ENCODE measurements at places on chromosomes 12 and 14. TPM values are rescaled to one million over a fixed set of nuclear protein-coding genes. Genes with fewer than 3 reads are reported as not detected.

GRCh38 chr14:26606729-26607312 is 9.0 kb upstream of the NOVA1 start:
- DNase-seq: no peak
- no peaks in the 10 kb centered on the region for H3K4me1 ChIP-seq
- no peak overlapping the region for H3K27ac ChIP-seq
- no peak overlapping the region for H3K4me3 ChIP-seq
- no peaks in the 10 kb centered on the region for H3K36me3 ChIP-seq
- H3K27me3 ChIP-seq: no peaks in the 10 kb centered on the region

DNA sequence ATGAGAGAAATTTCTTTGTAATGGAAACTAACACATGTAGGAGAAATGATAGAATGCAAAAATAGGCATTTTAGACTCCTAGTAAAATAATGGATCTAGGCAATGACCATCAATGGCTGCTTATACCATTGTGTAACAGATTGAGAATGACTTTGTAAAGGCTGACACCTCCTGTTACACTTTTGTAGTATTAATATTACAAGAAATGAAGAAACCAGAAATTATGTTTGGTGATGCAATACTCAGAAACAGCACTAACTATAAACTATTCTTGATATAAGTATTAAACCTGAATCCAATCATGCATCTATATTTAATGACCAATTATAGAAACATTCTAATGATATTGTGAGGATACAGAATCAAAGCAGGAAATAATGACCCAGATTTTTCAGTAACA is 108.5 kb upstream of the CNTN1 start:
- H3K4me1 ChIP-seq: no peaks in the 10 kb centered on the region
- no peak for DNase-seq
- H3K27ac ChIP-seq: no peak overlapping the region

MYF6 gene
- not detected for total RNA-seq

GRCh38 chr12:42291680-42292079 is 34.2 kb downstream of the ZCRB1 start:
- no peak overlapping the region for H3K4me3 ChIP-seq
- H3K4me1 ChIP-seq: no peaks in the 10 kb centered on the region
- no peaks in the 10 kb centered on the region for H3K36me3 ChIP-seq

DNA sequence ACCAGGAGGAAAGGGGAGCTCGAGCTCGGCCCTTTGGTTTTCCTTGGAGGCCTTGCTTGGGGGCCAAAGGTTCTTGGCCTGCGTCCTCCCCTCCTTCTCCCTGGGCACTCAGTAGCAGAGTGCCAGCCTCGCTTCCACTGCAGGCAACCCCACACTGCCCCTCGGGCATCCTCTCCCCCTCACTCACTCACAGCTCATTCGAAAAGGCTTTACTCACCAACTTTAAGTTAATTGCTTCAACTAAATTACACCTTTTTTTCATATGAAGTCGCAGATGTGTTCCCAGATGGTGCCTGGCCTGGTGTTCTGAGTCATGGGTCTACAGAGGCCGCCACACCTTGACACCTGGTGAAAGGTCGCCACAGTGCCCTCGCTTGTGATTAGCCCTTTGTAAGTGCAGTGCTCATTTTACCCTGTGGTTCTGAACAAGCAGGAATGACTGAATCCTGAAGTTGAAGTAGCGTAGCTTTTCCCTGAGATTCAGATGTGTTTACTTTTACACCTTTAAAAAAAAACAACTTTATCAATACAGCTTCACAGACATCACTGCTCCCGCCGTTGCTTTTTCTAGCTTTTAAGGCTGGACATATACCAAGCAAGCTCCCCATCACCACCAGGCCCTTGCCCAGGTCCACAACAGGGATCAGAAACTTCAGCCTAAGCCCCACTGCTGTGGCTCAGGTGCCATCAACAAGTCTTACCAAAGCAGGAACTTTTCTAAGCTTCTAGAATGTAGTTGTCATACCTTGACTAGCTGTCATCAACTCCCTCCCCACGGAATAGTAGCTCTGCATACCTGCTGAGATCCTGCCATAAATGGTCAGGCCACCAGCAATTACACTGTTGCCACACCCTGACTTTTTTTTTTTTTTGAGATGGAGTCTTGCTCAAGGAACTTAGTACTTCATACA is 20.3 kb upstream of the ADIPOR2 start:
- H3K27ac ChIP-seq: no peak overlapping the region
- H3K4me1 ChIP-seq: peaks cover 44% of the 10 kb centered on the region

DNA sequence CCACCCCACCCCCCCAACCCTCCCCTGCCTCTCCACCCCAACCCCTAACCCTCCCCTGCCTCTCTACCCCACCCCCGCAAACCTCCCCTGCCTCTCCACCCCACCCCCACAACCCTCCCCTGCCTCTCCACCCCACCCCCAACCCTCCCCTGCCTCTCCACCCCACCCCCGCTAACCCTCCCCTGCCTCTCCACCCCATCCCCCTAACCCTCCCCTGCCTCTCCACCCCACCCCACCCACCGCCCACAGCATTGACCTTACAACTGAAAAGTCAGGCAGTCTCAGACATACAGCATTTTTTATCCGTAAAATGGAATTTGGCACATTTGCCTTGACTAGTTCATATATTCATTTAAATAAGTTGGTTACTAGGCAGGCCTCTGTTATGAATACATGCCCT is 38.6 kb upstream of the ACTN1 start:
- peaks cover 2% of the 10 kb centered on the region for H3K27me3 ChIP-seq
- H3K4me3 ChIP-seq: no peak overlapping the region
- DNase-seq: no peak
- H3K4me1 ChIP-seq: no peaks in the 10 kb centered on the region
- H3K27ac ChIP-seq: no peak overlapping the region

GRCh38 chr14:31990183-31990857 is 86.8 kb upstream of the ARHGAP5 start:
- H3K27me3 ChIP-seq: no peaks in the 10 kb centered on the region
- no peak overlapping the region for H3K4me3 ChIP-seq
- no peak for DNase-seq
- H3K36me3 ChIP-seq: no peaks in the 10 kb centered on the region
- no peaks in the 10 kb centered on the region for H3K4me1 ChIP-seq

SLCO1A2 gene
- not detected for total RNA-seq

GRCh38 chr12:29547151-29547632 is 49.7 kb upstream of the OVCH1 start:
- H3K27ac ChIP-seq: no peak overlapping the region
- no peak for DNase-seq
- H3K4me1 ChIP-seq: no peaks in the 10 kb centered on the region
- H3K4me3 ChIP-seq: no peak overlapping the region
- H3K27me3 ChIP-seq: peaks cover 4% of the 10 kb centered on the region

- peaks cover 25% of the 10 kb centered on the region for H3K36me3 ChIP-seq
- H3K27ac ChIP-seq: peak overlapping the region; percentile 76
- no peaks in the 10 kb centered on the region for H3K27me3 ChIP-seq
- no peak for DNase-seq
- peaks cover 32% of the 10 kb centered on the region for H3K4me1 ChIP-seq
Measured at GRCh38 chr12:132141976-132142678, 2.0 kb downstream of the DDX51 start.

DNA sequence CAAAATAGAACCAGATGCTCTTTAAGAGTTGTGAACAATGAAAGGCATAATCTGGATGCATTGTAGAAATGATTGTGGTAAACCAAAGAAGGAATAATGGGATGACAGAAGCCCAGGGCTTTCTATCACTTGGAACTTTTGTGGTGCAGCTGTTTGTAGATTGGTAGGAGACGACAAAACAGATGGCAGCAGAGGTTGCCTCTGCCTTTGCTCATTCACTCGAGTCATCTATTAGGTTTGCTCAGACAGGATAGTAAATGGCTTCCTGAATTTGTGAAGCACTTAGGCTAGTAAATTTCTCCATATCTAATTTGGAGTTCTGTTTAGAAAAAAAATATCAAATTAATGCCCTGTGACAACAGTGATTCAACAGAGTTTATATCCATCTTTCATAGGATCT is 78.4 kb downstream of the FGD4 start:
- H3K36me3 ChIP-seq: no peaks in the 10 kb centered on the region
- DNase-seq: no peak
- H3K27me3 ChIP-seq: peaks cover 10% of the 10 kb centered on the region
- no peak overlapping the region for H3K4me3 ChIP-seq
- H3K4me1 ChIP-seq: peaks cover 8% of the 10 kb centered on the region

GRCh38 chr12:63940310-63941005 is 96.0 kb downstream of the SRGAP1 start:
- no peaks in the 10 kb centered on the region for H3K36me3 ChIP-seq
- H3K4me3 ChIP-seq: no peak overlapping the region
- no peak overlapping the region for H3K27ac ChIP-seq
- no peak for DNase-seq
- H3K27me3 ChIP-seq: peaks cover 3% of the 10 kb centered on the region
- H3K4me1 ChIP-seq: no peaks in the 10 kb centered on the region

GRCh38 chr12:93860668-93861373 is 183.6 kb downstream of the CRADD start:
- H3K27me3 ChIP-seq: peaks cover 5% of the 10 kb centered on the region
- H3K36me3 ChIP-seq: peaks cover 11% of the 10 kb centered on the region
- DNase-seq: no peak

DNA sequence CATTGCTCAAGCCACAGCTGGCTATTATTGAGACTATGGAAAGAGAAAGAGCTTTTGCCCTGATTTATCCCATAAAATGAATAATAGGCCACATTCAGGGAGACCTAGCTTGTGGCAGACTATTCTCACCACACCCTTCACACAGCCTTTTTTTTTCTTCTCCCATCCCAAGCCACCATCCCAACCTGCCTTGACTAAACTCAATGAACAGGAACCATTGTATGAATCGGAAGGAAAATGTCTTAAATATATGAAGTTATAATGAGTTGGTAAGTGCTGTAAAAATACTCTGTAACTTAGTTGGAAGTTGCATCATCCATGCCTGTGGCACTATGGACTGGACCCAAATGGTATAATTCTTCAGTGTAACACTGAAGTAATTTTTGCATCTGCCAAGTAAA is 338.4 kb downstream of the RAD51B start:
- no peak for DNase-seq
- H3K27ac ChIP-seq: no peak overlapping the region

- no peaks in the 10 kb centered on the region for H3K27me3 ChIP-seq
- H3K27ac ChIP-seq: no peak overlapping the region
- DNase-seq: no peak
- no peak overlapping the region for H3K4me3 ChIP-seq
- no peaks in the 10 kb centered on the region for H3K4me1 ChIP-seq
Measured at GRCh38 chr14:75098682-75099081, 28.2 kb downstream of the NEK9 start.

GRCh38 chr14:31894351-31894750 is 182.8 kb upstream of the ARHGAP5 start:
- no peak overlapping the region for H3K27ac ChIP-seq
- peaks cover 4% of the 10 kb centered on the region for H3K27me3 ChIP-seq
- no peaks in the 10 kb centered on the region for H3K36me3 ChIP-seq
- no peak overlapping the region for H3K4me3 ChIP-seq

GRCh38 chr14:101134851-101135433 is 231.4 kb upstream of the RTL1 start:
- H3K4me3 ChIP-seq: no peak overlapping the region
- H3K4me1 ChIP-seq: peaks cover 13% of the 10 kb centered on the region
- no peaks in the 10 kb centered on the region for H3K36me3 ChIP-seq
- DNase-seq: peak; percentile 13

PAX9 gene
- total RNA-seq: not detected

- no peak for DNase-seq
- H3K27me3 ChIP-seq: no peaks in the 10 kb centered on the region
- H3K27ac ChIP-seq: no peak overlapping the region
- no peak overlapping the region for H3K4me3 ChIP-seq
Measured at GRCh38 chr14:53285821-53286220, 132.7 kb upstream of the DDHD1 start.

DNA sequence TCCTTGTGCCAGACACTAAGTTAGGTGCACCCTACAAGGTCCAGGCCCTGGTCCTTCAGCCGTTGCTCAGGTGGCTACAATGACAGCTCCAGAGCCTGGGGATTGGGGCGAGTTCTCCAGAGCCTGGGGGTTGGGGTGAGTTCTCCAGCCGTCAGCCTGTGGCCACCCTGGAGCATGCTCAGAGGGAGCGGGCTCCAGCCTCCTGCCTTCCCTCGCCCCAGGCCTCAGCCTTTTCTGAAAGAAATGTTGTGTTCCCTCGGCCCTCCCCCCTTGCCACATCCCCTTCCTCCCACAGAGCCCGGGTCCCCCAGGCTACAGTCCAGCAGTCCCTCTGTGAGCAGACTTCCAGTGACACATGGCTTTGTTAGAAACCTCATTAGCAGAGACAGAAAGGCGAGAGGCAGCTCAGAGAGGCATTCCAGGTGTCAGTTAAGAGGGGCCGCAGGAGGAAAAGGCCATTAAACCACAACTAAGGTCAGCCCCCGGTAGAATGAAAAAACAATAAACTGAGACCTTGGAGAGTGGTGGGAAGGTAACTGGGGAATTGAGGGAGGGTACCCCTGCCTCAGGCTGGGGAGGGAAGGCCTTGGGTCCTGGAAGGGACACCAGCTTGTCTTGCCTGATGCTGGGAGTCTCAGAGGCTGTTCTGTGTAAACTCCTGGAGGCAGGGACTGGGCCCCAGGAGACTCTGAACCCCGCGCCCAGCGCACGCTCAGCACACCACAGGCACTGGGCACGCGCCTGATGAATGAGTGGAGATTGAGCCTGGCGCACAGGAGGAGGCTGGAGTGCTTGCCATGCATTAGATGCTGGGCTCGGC is 23.1 kb upstream of the COL2A1 start:
- no peak overlapping the region for H3K27ac ChIP-seq
- H3K27me3 ChIP-seq: peaks cover 21% of the 10 kb centered on the region
- H3K4me3 ChIP-seq: no peak overlapping the region
- no peak for DNase-seq
- H3K36me3 ChIP-seq: no peaks in the 10 kb centered on the region
- peaks cover 19% of the 10 kb centered on the region for H3K4me1 ChIP-seq

DNA sequence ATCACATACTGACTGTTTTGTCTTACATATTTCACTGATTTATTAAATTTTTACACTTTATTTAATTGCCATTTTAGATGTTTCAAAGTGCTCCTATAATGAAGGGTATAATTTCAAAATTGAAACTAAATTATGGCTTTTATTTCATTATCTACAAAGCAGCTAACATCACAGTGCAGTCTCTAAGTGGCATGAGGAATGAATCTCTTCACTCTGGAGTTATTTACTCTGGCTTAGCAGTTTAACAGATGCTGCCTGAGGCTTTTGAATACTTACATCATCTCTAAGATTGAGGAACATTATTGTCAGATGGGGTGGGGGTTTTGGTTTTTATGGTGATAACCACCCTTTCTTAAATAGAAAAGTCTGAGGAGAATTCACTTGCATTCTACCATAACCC is 386.4 kb downstream of the TRHDE start:
- no peaks in the 10 kb centered on the region for H3K36me3 ChIP-seq
- no peak for DNase-seq
- H3K27me3 ChIP-seq: no peaks in the 10 kb centered on the region
- no peak overlapping the region for H3K27ac ChIP-seq
- H3K4me1 ChIP-seq: no peaks in the 10 kb centered on the region

- no peaks in the 10 kb centered on the region for H3K4me1 ChIP-seq
- no peak overlapping the region for H3K27ac ChIP-seq
- H3K4me3 ChIP-seq: no peak overlapping the region
- no peaks in the 10 kb centered on the region for H3K27me3 ChIP-seq
- no peaks in the 10 kb centered on the region for H3K36me3 ChIP-seq
- DNase-seq: no peak
Measured at GRCh38 chr12:131466306-131466705, 244.6 kb upstream of the SFSWAP start.

- H3K4me3 ChIP-seq: no peak overlapping the region
- H3K27ac ChIP-seq: peak overlapping the region; percentile 39
- no peak for DNase-seq
- no peaks in the 10 kb centered on the region for H3K27me3 ChIP-seq
- H3K36me3 ChIP-seq: peaks cover 72% of the 10 kb centered on the region
- peaks cover 42% of the 10 kb centered on the region for H3K4me1 ChIP-seq
Measured at GRCh38 chr14:102079700-102079979, 7.2 kb downstream of the HSP90AA1 start.
